ENCODE measurements at places on chromosomes 4 and X.

GRCh38 chrX:18146954-18147353, 73.7 kb downstream of the BEND2 start:
- DNase-seq: peak; percentile 48

DNA sequence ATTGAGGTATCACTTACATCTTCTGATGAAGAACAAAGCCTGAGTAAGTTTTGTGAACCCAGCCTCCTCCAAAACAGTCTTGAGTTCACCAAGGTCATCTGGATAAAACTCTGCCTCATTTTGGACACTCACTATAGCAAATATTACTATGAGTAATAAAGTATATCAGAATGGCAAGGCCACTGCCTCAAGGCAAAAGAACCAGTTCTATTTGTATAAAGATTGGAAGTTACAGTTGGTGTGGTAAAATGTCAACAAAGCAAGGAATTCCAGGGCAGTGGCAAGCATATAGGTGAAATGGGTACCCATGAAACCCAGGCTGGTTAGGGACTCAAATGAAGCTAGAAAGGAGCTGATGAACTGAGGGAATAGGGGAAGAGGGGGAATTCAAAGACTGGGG, 2.4 kb upstream of the ARHGEF6 start:
- no peak for DNase-seq

DNA sequence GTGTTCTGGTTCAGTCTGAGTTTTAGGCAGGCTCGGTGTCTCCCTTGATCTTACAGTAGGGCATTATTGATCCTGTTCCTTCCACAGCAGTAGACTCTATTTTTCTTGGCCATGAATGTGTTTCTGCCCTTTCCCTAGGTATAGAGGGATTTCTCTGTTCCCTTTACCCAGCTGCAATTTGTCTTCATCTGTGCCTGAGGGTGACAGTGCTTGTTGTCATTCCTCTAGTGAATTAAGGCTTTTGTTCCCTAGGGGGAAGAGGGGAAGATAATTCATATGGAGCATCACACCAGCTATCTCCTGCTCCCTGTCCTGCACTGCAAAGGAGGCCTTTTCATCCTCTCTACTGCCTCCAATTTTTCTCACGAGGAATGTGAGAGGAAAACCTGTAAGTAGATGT, 39.7 kb upstream of the CXorf51A start:
- DNase-seq: no peak

DNA sequence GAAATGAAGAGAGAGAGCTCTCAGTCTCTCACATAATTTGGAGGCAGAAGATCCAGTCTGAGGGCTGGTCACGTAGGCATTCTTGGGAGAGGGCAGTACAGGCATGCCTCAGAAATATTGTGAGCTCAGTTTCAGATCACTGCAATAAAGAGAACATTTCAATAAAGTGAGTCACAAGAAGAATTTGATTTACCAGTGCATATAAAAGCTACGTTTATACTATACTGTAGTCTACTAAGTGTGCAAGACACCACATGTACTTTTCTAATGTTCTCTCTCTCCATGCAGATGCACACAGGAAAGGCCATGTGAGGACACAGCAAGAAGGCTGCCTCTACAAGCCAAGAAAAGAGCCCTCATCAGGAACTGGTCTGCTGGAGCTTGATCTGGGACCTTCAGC, 583.5 kb upstream of the FAT1 start:
- no peak for DNase-seq

DNA sequence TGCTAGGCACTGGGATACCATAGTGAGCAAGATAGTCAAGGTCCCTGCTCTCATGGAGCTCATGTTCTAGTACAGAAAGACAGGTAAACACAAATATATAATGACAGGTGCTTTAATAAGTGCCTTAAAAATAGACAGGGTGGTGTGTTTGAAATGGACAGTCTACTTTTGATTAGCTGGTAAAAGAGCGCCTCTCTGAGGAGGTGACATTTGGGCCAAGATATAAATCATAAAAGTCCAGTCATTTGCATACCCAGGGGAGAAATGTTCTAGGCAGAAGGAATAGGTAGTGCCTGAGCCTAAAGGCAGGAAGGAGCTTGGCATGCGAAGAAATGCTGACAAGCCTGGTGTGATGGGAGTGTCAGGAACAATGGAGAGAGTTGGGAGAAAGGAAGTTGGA, 83.6 kb downstream of the DNAAF6 start:
- no peak for DNase-seq

DNA sequence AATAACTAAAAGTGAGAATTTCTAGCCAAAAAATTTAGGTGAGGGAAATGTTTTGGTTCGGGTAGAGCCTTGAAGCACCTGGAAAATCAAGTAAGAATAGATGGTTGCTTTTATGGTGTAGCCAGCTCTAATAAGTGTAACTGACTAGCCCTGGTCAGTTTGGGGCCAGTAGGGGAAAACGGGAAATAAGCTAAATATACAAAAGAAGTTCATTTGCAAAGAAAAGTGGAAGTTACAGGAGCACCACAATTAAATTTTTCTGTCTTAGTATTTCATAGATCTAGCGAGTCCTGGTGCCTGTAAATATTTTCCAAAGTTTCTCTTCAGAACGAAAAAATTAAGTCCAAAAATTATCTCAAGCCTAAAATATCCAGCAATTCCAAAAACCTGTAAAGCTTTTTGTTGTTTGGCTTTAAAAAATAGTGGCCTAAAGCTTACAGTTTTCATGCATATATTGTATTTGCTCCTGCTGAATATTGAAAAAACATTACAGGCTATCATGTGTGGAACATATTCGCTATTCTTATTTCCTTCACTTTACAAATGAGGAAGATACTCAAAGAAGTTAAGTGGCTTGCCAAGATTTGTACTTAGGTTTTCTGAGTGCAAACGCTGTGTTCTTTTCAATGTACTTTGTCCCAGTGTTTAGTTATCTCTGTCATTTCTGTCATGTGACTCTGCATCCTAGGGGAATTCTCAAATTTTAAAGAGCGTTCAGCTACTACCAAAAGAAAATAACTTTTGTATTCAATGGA, 7.3 kb upstream of the PTPN13 start:
- peak; percentile 14 for DNase-seq

DNA sequence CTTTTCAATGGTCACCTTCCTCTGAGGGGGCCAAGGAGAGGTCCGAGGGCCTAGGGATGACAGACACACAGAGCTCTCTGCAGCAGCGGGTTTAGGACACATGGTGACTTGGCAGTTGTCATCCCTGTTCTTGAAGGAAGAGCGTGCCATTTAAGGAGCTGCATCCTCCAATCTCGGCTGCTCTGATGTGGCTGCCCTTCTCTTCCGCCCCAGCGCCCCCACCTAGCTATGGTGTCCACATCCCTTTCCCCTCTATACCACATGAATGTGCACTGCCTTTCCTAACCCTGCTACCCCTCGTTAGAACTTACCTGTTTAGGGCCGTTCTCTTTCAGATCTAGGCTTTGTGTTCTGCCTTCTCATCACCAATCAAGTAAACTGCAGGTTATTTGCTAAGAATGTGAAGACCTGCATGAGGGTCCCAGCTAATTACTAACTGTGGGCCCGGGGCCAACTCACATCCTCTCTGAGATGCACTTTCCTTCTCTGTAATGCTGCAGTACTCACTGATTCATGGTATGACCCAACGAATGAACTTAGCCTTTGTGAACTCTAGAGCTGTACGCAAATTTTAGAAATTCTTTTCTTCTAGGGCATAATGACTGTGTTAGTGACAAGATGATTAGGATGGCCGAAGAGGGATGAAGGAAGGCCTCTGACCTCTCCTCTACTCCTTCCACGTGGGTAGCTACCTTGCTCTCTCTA, 38.2 kb downstream of the CHST7 start:
- DNase-seq: no peak

- DNase-seq: no peak
Measured at GRCh38 chr4:62145276-62145675, 945.1 kb downstream of the ADGRL3 start.

DNA sequence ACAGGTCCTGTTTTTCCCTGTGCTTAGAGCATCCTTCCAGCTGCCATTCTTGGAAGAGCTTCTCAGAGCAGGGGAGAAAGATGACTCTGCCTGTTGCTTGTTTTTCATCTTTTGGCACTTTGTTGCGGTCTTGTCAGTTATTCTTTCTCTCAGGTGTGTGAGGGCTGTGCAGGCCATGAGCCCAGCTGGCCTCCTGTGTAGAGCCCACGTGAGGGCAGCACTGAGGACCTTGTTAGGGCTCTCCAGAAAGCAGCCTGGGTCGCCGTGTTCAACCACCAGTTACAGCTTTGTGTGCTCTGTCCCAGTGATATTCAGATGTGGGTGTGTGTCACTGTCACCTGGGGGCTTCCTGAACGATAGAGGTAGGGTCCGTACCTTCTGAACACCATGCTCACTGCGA, 52.8 kb downstream of the NOP14 start:
- DNase-seq: no peak

- DNase-seq: no peak
Measured at GRCh38 chr4:168188754-168189153, 96.4 kb downstream of the ANXA10 start.

DNA sequence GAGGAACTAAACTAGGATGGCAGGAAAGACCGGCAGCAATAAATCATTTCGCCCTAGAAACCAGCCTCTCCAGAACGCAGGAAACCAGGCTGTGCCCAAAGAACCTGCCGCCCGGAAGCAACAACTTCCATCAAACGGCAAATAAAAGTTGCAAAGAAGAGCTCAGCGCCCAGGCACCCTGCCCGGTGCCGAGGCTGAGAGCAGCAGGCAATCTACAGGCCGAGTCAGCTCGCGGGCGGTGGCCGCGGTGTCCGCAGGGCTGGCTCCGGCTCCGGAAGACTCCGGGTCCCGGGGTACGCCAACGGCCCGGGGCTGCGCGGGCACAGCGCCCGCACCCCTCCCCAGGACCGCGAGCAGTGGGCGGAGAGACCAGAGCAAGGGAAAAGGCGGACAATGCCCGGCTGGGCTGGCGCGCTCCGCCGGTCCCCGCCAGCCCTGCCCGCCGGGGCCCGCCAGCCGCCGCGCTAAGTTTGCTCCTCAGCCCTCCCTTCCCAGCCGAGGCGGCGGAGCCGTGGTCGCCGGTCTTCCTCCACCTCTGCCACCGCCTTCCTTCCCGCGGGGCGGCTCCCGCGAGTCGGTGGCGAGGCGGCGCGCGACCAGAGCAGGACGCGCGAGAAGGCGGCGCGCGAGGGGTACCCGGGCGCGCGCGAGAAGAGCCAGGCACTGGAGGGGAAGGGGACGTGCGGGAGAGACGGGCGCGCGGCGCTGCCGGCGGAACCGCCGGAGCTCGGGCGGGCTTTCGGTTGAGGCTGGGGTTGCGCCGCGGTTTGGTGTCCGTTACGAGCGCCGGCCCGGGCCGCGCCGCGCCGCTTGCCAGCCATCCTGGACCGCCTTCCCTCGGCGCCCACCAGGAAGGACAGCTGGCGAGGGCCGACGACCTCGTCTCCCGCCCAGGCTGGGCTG, 733 bp downstream of the FRYL start:
- DNase-seq: peak; percentile 52

- no peak for DNase-seq
Measured at GRCh38 chr4:158754385-158755180, 14.2 kb upstream of the FNIP2 start.

- DNase-seq: no peak
Measured at GRCh38 chr4:72136429-72136828, 104.6 kb downstream of the NPFFR2 start.

DNA sequence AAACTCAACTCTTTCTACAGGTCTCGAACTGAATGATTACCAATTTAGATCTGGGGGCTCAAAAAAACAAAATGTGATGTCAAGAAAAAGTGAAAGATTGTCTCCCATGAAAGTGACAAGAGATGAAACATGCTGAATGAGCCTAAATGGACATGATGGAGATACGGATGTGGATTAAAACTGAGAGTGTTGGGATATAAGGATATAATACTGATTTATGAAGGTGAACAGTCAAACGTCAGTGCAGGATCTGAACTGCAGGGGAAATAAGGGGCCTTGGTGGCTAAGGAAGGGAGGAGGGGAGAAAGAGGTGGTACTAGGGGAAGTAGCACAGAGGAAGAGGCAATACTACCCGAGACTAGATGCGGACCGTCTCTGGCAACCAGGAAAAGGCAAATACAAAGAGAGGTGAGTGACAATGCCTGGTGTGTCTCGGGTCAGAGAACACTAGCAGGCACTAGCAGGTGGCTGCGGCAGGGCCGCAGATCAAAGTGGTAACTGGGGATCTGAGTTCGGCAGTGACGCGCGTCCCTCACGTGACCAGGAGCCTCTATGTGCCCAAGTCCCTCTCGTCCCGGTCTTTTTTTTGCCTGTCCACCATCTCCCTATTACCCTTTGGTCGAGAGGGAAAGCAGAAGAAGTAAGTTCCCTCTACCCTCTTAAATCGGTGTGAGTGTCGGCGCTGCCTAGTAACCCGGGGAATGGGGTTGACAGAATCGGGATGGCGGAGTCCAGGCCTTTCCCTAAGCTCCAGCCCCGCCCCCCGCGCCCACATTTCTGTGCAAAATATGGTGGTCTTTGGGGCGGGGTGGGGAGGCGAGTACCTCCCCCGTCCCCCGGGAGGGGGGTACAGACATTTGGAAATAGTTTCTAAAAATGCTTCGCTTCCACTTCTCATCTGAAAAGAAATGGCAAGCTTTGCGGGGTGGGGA, at the start of gene TCEAL1:
Gene TCEAL1, plus strand, starts transcription at position 590 of the 932 bp plus-strand sequence. CDS start 942 bp downstream, outside the sequence.
- DNase-seq: no peak

DNA sequence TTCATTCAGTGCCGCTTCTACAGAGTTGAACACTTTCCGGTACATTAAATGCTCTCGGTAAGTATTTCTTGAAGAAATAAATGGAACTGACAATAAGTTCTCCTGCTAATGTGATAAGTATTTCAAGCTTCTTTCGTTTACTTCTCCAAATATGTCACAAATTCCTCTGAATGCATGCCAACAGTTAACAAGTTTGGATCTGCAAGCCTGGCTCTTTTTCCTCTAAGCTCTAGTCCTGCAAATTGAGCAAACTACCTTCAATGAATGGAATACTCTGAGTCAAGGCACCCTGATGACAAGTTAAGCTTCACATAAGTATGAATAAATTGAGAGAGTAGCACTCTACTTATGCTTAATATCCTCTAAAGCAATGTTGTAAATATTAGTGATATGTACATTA, 403.6 kb downstream of the PDGFC start:
- no peak for DNase-seq

- no peak for DNase-seq
Measured at GRCh38 chrX:3362956-3363355, 16.5 kb upstream of the MXRA5 start.

- no peak for DNase-seq
Measured at GRCh38 chr4:80713409-80713808, 317.1 kb upstream of the BMP3 start.

DNA sequence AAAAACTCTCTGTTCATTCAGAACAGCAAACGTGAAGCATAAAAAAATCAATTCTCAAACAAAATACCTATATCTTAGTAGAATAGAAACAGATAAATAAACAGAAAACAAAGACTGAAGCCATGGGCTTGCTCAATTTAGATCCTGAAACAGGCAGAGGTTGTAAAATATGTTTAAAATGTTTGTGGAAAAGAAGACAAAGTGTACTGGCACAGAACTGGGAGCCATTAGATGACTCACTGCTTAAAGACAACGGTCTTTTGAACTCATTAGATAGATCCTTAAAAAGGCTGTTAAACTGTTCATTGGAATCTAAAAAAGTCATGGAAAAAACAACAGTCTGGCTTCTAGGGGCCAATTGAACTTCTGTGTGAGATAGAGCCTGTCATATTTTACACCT, 247.0 kb upstream of the NDST4 start:
- DNase-seq: no peak

GRCh38 chr4:187362937-187363857, 632.4 kb upstream of the ZFP42 start:
- no peak for DNase-seq

Measured in MV-4-11 (cell line).